ENCODE measurements at places on chromosomes 7 and 10.

GRCh38 chr10:69742356-69742695 is 59.4 kb upstream of the COL13A1 start:
- no peak for DNase-seq

- DNase-seq: no peak
These were observed 251.6 kb upstream of the MKLN1 start for GRCh38 chr7:131076032-131076431.

GRCh38 chr10:103794996-103795395 is 60.4 kb downstream of the SH3PXD2A start:
- no peak for DNase-seq

GRCh38 chr10:43055217-43055616 is 21.7 kb upstream of the RET start:
- DNase-seq: no peak

- DNase-seq: no peak
These were observed 122.5 kb upstream of the PITRM1 start for GRCh38 chr10:3294919-3295581.

DNA sequence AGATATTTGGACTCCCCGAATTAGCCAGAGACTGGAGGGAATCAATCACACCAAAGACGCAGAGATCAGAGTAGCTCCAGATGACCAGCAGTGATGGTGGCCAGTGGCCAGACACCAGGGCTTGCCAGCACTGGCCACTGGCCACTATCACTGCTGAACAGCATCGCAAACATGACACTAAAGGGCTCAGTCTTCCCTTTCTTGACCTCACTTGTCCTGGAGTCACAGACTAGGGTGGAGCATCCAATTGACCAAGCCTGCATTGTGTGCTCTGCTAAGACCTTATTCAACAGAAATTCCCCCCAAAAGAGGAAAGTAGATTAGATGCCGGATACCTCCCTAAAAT is 234.7 kb downstream of the CREB5 start:
- no peak for DNase-seq
